ENCODE measurements at places on chromosomes 2 and 18.

- no peak for DNase-seq
These were observed 172.3 kb downstream of the PRKCE start for GRCh38 chr2:45823723-45824206.

DNA sequence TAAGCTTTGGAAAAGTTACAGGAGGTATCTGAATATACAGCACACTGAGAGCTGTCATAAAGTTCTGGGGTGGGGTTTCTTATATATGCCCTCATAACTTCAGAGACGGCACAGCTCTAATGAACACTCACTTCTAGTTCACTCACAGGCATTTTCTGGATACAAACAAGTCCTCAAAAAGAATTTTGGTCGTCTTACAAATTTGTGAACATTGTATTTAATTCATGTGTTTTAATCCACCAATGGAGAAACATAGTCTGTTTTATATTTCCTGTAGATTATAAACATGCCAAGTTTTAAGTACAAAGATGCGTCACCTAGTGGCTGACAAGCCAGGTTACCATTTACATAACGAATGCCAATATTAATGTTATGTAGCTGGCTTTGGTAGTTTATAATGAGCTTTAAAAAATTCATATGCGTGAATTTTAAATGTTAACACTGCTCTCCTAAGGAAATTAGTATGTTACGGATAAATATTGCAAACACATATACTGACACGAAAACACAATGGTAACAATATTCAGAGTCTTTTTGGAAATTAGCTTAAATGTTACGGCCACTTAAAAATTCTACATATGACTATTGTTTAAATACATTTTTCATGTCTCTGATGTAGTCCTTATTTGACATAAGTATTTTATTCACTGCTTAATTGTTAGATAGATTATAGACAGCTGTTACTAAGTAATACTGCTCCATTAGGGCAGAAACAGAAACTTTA lies 2.5 kb downstream of the COL3A1 start:
- no peak for DNase-seq

DNA sequence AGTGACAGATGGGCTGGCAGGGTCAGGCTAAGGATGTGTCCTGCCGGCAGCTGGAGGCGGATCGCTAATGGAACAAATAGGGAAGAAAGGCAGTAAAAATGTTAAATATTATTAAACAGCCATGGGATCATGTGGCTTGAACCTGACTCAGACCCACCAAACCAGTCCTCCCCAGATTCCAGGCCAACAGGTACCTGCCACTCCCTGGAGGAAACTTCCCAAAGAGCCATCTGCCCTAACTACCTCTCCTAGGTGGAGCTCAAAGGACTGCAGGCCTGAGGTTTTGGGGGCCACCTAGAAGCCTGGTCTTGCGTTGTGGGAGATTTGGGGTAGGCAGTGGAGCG lies 34.3 kb downstream of the CIB4 start:
- DNase-seq: no peak

DNA sequence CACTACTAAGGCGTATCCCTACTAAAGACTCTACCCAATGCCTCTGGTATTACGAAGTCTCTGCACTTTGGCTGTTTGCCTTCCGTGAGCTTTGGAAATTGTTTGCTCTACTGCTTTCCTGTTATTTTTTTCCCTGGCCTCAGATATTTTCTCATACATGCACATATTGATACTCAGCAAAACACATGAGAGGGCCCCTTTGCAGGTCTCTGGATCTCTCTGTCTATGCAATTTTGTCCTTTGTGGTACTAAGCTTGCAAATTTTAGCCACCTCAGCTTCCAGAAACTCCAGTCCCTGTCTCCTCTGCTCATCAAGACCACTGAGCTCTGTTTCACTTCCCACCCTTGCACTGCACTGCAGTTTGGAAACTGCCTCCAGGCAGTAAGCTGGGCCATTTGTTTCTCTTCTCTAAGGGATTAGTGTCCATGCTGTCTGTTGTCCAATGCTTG lies 46.6 kb downstream of the TAF1B start:
- DNase-seq: no peak

DNA sequence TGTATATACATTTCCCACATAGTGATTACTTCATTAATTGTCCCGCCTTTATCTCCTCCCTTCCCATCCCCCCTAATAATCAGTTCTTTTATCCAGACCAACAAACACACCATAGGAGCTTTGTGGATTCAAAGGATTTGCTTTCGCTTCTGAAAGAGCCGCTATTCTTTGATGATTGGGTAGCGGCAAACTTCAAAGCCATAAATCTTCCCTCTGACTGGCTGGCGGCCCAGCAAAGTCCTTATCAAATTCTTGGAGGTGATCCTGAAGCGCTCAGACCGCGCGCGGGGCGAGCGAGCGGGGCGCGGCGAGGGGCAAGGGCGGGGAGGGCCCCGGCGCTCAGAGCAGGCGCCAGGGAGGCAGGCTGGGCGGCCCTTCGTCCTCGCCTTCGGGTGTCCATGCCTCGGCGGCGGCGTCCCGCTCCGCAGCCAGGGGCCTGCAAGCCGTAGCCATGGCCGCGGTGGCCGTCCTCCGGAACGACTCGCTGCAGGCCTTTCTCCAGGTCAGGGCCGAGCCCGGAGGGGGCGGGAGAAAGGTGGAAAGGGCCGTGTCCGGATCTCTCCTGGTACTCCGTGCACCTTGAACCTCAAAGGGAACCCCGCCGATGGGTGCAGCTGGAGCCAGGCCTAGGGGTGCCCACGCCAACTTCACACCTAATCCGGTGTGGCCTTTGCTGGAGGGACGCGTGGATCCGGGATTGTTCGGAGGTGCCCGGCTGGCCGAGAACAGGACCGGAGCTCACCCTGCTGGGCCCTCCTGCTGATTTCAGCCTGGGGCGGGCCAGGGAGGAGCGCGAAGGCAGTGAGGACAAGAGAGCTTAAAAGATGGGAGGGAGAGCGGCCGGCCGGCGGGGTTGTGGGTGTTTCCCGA lies at the start of gene SP5:
Gene SP5, plus strand, starts transcription at position 276 of the 870 bp plus-strand sequence. Its CDS starts 176 bp downstream, at position 452.
- DNase-seq: peak; percentile 72
